ENCODE measurements at places on chromosomes 1 and 21.

DNA sequence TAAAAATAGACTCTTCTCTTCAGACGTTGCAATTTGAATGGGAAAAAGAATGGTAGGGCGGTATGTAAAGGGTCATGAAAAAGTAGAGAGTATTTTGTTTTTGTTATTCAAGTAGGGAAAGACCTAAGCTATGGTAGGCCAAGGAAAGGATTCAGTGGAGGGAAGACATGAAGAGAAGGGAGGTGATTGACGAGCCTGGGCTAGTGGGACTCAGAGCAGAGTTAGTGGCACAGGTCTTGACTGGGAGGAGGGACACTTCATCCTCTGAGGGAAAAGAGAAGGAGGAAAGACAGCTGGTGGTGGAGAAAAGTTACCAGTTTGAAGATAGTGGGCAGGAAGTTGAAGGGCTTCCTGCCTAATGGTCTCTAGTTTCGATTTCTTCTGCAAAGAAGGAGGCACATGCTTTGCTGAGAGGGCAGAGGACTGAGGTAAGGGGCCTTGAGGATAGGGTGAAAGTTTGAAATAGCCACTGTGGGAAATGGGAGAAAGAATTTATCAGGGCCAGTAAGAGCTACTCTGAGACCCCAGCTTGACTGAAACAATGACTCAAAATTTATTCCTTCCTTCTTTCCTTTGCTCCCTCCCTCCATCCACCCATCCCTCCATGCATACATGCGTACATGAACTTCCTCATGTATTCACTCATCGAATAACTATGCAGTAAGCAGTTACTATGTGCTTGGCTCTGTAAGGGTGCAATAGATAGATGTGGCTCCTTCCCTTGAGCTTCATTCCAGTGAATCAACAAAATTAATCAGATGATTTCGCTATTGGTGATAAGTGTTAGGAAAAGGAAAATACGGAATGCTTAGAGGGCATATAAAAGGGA is 4.2 kb downstream of the CD48 start:
- peak; percentile 72 for DNase-seq

DNA sequence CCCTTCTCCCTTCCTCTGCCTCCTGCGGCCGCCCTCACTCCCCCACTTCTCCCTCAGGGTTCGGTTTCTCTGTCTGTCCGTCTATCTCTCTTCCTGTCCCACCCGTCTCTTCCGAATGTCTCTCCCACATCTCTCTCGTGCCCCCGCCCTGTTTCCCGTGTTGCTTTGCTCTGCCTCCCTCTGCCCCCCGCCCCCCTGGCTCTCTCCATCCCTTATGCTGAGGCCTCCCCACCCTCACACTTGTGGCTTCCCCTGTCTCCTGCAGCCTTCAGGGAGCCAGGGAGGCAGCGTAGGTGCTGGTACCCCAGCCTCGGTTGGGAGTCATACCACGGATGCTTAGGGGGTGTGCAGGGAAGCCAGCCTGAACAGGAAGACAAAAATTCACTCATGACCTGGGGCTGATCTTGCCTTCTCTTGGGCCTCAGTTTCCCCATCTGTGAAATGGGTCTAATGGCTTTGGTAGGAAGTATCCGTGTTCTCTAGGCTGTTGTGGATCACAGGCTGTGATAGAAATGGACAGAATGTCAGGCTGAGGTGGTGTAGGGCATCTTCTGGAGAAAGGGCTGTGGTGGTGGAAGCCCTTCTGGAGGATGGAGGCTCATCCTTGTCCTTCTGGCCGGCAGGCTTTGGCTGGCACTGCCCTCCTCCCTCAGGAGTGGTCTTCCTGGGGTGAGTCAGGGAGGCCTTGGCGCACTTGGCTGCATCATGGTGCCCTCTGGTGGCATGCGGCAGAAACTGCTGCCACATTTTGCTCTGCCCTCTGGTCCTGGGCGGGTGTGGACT is 55.5 kb downstream of the FOXO6 start:
- peak; percentile 74 for DNase-seq

DNA sequence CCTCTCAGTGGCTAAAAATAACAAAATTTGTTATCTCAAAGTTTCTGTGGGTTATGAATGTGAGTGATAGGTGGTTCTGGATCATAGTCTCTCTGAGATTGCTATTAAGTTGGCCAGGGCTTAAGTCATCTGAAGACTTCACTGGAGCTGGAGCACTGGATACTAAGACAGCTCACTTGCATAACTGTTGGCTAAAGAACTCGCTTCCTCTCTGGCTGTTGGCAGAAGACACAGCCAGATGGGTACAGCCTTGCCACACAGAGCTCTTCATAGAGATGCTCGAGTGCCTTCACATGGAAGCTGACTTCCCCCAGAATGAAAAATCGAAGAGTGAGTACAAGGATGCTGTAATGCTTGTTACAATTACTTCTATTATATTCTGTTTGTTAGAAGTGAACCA is 333.8 kb downstream of the ZP4 start:
- DNase-seq = no peak

- no peak for DNase-seq
These were observed 1.2 kb downstream of the PTP4A2 start for GRCh38 chr1:31936981-31937299.

- no peak for DNase-seq
These were observed 66.6 kb downstream of the BCAR3 start for GRCh38 chr1:93614986-93615581.

DNA sequence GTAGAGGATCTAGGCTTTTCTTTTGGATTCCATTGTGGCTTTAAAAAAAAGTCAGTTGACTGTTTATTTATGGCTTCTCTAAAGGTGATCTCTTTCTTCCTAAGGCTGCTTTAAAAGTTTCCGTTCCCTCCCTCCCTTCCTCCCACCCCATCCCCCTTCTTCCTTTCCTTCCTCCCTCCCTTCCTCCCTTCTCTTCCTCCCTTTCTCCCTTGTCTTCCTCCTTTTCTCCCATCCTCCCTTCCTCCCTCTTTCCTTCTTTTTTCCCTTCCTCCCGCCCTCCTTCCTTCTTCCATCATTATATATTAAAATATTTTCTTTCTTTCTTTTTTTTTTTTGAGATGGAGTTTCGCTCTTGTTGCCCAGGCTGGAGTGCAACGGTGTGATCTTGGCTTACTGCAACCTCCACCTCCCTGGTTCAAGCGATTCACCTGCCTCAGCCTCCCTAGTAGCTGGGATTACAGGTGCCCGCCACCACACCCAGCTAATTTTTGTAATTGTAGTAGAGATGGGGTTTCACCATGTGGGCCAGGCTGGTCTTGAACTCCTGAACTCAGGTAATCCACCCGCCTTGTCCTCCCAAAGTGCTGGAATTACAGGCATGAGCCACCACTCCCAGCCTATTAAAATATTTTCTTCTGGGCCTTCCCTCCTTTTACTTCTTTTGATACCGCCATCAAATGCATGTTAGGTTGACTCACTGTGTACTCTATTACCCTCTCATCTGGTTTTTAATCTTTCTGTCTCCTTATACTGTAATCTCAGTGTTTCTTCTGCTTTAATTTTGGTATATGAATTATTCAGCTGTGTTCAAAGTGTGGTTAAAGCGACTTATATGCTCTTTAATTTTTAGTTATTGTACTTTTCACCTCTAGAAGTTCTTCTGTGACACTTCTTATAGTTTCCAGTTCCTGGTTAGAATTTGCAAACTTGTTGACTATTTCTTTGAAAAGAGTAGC is 59.2 kb upstream of the ATP5PO start:
- DNase-seq = no peak

- peak; percentile 33 for DNase-seq
These were observed 103.8 kb upstream of the USP25 start for GRCh38 chr21:15626031-15626430.

DNA sequence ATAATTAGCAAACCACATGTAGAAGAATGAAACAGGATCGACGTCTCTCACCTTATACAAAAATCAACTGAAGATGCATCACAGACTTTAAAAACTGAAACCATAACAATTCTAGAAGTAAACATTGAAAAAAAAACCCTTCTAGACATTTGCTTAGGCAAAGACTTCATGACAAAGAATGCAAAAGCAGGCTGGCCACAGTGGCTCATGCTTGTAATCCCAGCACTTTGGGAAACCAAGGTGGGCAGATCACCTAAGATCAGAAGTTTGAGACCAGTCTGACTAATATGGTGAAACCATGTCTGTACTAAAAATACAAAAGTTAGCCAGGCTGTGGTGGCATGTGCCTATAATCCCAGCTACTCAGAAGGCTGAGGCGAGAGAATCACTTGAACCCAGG is 1351.7 kb downstream of the MRPL39 start:
- DNase-seq = no peak

- no peak for DNase-seq
These were observed 6.0 kb upstream of the SMIM12 start for GRCh38 chr1:34865573-34865972.

GRCh38 chr1:156055281-156056048 is 883 bp downstream of the LAMTOR2 start:
- DNase-seq = peak; percentile 74

DNA sequence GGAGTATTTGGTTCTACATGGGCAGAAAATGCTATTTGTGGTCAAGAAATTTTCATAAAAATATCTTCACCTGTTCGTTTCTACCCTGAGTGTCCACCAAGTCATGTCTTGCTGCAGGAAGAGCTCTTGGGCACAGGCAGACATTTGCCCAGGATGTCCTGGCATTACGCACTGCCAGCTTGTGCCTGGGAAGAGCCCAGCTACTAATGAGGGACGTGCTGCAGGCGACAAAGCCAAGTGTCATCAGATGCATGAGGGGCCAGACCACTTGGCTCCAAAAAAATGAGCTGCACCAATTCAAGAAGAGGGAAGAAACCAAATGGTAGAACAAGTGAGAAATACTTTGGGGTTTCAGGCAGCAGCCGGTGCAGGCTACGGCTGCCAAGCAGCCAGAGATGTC is 12.9 kb downstream of the RNU5D-1 start:
- no peak for DNase-seq

DNA sequence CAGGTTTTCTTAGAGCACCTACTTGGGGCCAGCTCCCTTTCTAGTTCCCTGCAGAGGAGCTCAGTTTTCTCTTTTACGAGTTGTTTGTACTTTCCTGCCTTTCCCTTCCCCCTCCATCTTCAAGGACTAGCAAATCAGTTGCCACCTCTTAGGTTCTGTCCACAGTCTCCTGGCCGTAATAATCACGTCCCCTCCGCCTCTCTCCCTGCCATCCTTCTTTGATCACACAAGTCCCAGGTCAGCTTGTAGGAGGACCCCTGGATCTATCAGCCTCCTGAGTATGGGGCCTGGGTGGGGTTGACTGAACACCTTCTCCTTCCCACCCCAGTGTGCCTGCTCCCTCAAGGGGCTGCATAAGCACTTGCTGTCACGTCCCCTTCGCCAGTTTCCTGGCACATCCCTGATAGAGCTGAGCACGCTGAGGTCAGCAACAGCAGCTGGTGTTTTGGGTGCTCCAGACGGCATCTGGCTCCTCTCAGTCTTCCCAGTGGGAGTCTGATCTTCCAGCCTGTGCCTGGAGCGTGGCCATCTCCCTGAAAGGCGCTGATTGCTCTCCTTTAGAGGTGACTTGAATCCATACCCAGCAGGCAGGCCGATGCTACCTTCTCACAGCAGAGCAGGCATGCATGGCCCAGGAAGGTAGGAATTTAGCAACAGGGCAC is 216.1 kb upstream of the TMEM51 start:
- no peak for DNase-seq

DNA sequence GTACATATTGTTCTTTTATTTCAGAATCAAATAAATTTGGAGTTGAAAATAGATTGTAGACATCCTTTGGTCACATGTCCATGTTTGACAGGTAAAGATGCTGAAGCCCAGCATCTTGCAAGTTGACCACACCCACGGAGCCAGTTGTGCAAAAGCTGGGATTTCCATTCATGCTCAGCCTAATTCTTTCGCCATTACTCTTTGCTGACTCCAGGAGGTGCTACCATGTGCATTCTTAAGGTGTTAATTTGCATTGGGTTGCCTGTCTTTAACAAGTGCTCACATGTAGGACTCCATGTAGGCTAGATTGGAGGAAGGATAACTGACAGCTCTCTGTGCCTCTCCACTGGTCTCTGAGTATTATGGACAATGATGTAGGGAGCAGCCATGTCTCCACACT is 660.7 kb downstream of the LMO4 start:
- DNase-seq = no peak

DNA sequence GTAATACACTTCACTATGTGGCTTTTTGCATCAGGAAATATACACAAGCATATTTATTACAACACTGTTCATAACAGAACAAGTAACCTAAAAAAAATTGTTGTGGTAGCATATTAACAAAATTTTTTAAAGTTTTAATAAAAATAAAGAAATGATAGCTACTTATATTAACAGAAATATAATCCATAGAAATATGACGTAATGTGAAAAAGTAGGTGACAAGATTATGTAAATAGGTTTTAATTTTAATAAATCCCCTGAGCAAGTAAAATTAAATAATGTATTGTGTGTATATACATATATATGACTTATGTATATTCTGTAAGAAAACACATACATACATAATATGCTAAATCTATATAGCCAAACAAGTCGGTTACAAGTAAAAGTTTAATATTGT is 359.9 kb downstream of the SEC16B start:
- DNase-seq = no peak

DNA sequence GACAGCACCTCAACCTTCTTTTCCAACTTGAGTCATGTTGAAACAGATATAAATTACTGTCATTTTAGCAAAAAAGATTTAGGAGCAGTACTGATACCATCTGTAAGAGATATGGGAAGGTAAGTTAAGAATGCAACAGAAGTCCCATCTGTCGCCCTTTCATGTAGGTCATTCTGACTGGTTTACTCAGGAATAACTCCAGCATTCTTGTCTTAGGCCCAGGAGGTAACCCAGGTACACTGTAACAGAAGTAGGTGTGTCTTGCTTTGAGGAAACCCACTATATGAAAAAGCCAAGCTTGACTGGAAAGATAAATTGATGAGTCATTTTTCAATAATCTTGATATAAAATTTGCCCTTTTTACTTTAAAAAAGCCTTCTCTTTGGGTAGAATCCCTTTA is 35.4 kb downstream of the PGM1 start:
- DNase-seq = no peak

GRCh38 chr1:82880506-82880905 is 1079.8 kb downstream of the ADGRL2 start:
- no peak for DNase-seq

- no peak for DNase-seq
These were observed 30.4 kb upstream of the CNTN2 start for GRCh38 chr1:205012391-205013140.

DNA sequence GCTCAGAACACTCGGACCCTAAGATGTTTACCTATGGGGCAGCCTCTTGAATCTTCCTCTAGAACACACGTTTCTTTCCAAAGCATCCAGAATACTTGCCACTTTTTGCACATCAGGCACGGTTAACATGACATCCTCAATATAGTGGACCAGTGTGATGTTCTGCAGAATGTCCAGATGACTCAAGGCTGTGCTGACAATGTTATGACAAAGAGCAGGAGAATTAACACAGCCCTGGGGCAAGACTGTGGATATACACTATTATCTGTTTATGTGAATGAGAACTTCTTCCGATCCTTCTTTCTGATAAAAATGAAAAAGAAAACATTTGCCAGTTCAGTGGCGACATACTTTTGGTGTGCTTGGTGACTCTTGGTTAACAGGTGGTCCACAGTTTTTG is 154.3 kb downstream of the PDE4B start:
- no peak for DNase-seq

- DNase-seq = no peak
These were observed 26.5 kb downstream of the TAF5L start for GRCh38 chr1:229599218-229599954.

Data from suppressor macrophage treated with lipopolysaccharide for 4 hours (primary cell).